Hippocampal formation (tissue), 2 donors: ENCODE measurements at places on chromosomes 11 and 22.
A peak's percentile ranks its signal among the peaks of the same experiment; 100 is the strongest.

DNA sequence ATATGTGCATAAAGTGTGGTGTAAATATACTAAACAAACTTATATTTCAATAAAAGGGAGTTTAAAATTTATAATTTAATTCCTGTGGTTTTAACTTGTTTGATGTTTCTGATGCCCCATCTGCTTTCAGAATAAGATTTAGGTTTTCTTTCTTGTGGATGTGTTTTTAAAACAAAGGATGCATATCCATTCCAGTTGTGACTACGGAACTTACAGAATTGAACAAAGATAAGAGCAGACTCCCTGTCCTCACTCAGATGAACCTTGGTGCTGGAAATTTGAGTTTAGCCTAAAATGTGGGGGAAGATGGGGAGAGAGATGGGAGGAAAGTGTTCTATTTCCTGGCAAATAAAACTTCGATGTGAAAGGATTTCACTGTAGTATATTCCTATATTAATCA lies 2.5 kb downstream of the FJX1 start:
- no peak for DNase-seq

DNA sequence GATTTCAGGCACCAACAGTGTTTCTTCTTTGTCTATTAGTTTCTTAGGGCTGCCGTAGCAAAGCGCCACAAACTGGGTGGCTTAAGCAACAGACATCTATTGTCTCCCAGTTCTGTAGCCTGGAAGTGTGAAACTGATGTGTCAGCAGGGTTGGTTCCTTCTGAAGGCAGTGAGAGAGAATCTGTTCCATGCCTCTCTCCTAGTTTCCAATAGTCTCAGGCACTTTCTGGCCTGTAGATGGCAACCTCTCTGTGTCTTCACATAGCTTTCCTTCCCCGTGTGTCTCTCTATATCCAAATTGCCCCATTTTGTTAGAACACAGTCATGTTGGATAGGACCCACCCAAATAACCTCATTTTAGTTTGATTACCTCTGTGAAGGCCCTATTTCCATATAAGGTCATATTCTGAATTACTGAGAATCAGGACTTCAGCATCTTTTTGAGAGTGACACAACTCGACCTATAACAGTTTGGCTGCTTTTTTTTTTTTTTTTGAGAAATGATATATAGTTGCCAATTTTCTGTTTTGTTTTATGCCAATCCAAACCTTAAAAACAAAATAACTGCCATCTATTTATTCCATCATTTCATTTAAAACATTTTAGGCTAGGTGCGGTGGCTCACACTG lies 108.2 kb downstream of the SLC36A4 start:
- peak; percentile 75 for DNase-seq

- DNase-seq, result no peak
Measured at GRCh38 chr22:39478441-39478850, 21.6 kb downstream of the MGAT3 start.

GRCh38 chr11:44972746-44973435 lies 22.2 kb upstream of the TP53I11 start:
- peak; percentile 32 for DNase-seq

- DNase-seq, result no peak
Measured at GRCh38 chr22:48372390-48372789, 1455.3 kb downstream of the BRD1 start.

DNA sequence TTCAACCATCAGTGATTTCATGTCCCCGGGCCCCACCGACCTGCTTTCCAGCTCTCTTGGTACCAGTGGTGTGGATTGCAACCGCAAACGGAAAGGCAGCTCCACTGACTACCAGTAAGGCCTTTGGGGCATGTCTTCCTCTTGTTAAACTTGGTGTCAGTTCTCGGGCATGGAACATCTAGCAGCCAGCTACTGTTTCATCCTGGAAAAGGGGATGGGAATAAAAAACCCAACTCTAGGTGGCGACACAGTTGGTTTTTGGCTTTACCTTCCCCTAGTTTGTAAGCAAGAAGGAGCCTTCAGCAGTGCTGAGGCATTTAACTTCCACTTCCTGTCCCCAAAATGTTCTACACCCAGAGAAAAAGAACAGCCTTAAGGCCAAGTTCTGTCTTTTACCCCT lies 76.7 kb downstream of the BMAL1 start:
- DNase-seq, result no peak

DNA sequence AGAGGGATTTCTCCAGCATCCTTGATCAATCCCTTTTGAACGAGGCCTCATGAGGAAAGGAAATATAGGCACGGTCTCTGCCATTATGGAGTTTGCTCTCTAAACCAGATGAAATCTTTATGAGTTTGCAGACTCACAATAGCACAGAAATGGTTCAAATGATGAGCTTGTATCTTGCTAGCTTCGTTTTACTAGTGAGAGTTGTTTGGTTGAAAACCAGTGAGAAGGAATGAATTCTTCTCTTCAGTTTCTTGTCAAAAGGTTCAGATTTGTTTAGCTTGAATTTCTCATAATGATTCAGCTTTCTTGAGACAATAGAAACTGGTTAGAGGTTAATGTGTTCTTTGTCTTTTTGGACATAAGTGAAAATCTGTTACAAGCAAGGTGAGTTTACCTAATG lies 92.7 kb downstream of the ZBTB16 start:
- no peak for DNase-seq

- DNase-seq, result no peak
Measured at GRCh38 chr11:34311126-34311525, 46.7 kb downstream of the ABTB2 start.
